ENCODE measurements at places on chromosomes 3 and 15. TPM values are rescaled to one million over a fixed set of nuclear protein-coding genes. Genes with fewer than 3 reads are reported as not detected.

GRCh38 chr15:48442011-48442410 is 110.8 kb downstream of the DUT start:
- no peak overlapping the region for H3K4me3 ChIP-seq
- H3K4me1 ChIP-seq, result peaks cover 82% of the 10 kb centered on the region

Gene SEMA7A
- 195 TPM for total RNA-seq

Gene HYAL3
- 8.6 TPM for total RNA-seq

DNA sequence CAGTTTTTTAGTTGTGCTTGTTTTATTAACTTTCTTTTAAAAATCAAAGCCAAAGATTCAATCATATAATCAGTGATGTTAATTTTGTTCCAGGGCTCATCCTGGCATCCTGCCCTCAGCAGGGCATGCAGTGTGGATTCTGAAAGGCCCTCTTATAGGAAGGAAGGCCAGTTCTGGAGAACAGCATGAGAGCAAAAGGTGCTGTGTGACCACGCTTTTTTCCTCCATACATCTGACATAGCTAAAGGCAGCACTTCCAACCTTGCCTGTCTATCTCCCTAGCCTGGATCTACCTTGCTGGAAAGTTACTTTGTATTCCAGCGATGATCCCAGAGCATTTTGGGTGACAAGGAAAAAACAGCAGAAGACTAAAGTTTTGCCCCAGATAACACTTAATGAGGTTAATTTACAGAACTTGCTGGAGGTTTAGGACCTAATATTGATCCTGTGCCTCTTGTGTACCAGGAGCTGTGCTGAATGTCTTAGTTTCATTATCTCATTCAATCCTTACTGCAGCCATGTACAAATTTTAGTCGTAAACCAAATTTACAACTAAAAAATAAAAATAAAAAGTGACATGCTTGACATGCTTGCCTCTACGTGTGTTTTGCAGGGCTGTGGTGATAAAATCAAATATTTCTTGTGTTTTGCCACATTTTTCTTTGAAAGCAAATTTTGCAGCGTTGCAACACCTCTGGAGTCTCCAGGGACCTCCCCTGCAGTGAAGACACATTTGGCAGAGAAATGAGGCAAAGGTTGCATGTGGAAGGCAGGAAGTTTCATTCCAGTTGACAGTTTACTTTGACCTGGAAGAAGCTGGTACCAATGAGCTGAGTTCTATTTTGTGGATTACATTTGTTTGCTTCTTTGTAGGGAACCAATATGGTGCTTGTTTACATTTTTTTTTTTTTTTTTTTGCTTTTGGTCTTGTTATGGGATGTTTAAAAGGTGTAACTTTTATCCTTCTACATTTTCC is 13.2 kb downstream of the IL1RAP start:
- no peaks in the 10 kb centered on the region for H3K36me3 ChIP-seq
- H3K27me3 ChIP-seq, result peaks cover 1% of the 10 kb centered on the region
- no peak for DNase-seq
- no peak overlapping the region for H3K27ac ChIP-seq

DNA sequence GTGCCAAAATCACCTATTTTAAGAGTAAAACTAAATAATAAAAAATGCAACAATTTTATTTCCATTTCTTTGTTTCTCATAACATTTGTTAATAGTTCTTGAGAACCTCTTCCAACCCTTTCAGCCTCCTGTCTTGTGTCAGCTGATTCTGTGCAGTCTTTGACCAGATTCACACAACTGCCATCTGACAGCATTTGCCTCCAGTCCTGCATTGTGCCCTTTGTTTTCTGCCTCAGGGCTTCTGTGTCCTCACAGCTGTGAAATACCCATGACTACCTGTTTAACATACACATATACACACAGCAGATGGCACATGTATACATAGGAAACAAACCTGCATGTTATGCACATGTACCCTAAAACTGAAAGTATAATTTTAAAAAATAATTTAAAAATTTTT is 13.2 kb upstream of the CNTN6 start:
- H3K27me3 ChIP-seq, result no peaks in the 10 kb centered on the region
- DNase-seq, result no peak
- H3K27ac ChIP-seq, result no peak overlapping the region
- H3K4me3 ChIP-seq, result no peak overlapping the region

DNA sequence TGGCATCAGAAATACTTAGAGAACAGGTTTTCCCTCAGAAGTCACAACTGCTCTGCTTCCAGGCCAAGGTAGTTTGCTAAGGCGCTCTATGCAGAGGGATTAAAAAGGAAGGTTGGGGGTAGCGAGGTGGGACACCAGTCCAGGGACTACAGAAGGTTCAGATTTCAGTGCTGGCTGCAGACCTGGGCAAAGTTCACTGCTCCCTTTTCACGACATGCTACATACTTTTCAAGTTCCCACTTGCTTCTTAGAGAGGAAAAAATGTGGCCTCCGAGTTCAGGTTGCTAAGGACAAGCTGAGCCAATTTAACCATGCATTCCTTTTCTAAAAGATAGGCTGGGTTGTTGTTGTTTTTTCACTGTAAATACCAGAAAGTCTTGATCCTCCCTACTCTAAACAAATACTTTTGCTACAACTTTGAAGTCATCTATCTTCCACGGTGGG is 158.6 kb upstream of the NR2F2 start:
- no peak overlapping the region for H3K27ac ChIP-seq
- H3K27me3 ChIP-seq, result peaks cover 2% of the 10 kb centered on the region
- H3K36me3 ChIP-seq, result peaks cover 8% of the 10 kb centered on the region
- no peak overlapping the region for H3K4me3 ChIP-seq

Gene TMEM207
- total RNA-seq, result not detected

DNA sequence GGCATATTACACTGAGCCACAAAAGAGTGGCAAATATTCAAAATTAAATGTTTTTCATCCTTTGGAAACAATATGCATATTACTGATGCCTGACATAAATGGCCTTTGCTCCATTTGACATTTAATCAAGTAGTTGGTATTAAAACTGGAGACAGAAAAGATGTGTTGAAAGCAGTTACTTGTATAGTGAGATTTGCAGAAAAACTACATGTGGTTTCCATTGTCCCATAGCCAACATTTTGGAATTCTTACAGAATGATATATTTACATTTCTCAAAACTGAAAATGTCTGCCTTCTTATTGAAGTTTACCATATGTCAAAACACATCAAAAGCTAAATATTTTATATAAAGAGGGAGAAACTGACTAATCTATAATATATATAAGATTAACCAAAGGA is 21.6 kb downstream of the SHOX2 start:
- no peak overlapping the region for H3K4me3 ChIP-seq
- H3K27me3 ChIP-seq, result peaks cover 10% of the 10 kb centered on the region
- no peaks in the 10 kb centered on the region for H3K36me3 ChIP-seq
- no peaks in the 10 kb centered on the region for H3K4me1 ChIP-seq
- no peak overlapping the region for H3K27ac ChIP-seq
- no peak for DNase-seq

Gene FGF7
- 49.3 TPM for total RNA-seq

DNA sequence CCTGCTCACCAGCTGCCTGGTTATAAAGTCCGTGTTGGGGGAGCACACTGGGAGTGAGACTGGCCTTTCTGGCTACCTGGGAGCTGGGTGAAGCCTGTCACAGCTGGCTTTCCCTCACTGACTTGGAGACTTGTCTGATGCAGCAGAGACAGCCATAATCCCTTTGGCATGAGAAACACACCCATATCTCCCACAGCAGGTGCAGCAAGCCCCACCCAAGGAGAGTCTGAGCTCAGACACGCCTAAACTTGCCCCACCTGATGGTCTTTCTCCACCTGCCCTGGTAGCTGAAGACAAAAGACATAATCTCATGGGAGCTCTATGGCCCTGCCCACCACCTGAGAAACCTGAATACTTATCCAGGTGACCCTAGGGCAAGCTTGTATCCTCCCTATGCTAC is 54.8 kb downstream of the NMD3 start:
- H3K4me3 ChIP-seq, result no peak overlapping the region
- H3K4me1 ChIP-seq, result no peaks in the 10 kb centered on the region
- no peak for DNase-seq
- H3K27ac ChIP-seq, result no peak overlapping the region

Gene NCBP2
- total RNA-seq, result 82.2 TPM

Measured in HFFc6 (cell line).